NCI-H1694 treated with DMSO at 0.1 percent for 48 hours (cell line): ENCODE measurements at places on chromosomes 6 and 20.

- peak; percentile 67 for DNase-seq
Measured at GRCh38 chr6:34350137-34350933, 42.1 kb downstream of the NUDT3 start.

GRCh38 chr6:169915769-169916550 is 164.5 kb downstream of the ERMARD start:
- no peak for DNase-seq

DNA sequence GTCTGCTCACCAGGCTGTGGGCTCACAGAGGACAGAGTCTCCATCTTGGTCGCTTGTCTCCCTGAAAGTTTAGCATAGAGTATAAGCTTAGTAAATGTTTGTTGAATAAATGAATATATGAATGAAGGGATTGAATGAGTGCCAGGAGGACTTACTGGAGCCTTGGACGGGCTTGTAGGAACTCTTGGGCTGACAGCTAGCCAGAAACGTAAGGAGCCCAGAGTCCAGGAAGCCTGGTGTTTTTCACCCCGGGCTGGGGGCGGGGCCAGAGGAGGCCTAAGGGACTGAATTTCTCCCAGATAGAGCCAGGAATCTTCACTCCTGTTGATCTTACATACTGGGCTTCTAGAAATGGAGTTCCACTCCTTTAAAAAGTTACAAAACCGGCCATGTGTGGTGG is 68.5 kb upstream of the SRSF6 start:
- no peak for DNase-seq

DNA sequence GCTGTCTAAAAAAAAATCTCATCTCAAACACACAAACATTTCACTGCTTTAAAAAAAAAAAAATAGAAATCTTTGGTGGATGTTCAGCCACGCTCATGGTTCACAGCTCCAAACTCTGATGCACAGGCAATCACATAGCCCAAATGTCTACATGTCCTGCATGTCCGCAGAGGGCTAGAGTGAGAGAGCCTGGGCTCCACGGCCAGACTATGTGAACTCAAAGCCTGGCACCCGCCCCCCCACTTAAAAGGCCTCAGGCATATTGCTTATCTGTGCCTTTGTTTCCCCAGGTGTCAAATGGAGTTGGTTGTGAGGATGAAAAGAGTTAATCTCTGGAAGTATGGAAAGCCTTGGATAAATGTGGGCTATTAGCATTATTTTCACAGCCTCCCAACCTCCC is 10.5 kb upstream of the PTGIS start:
- DNase-seq: no peak

GRCh38 chr6:13390658-13391057 is 62.3 kb upstream of the TBC1D7 start:
- DNase-seq: no peak
